ENCODE measurements at places on chromosomes 5 and 9.

- DNase-seq = no peak
These were observed 16.7 kb upstream of the NEURL1B start for GRCh38 chr5:172624083-172624995.

GRCh38 chr5:68708842-68709170 lies 385.0 kb upstream of the SLC30A5 start:
- no peak for DNase-seq

GRCh38 chr9:130304116-130304515 lies 38.6 kb downstream of the HMCN2 start:
- no peak for DNase-seq

- no peak for DNase-seq
These were observed 55.9 kb upstream of the SLCO6A1 start for GRCh38 chr5:102554728-102555127.

DNA sequence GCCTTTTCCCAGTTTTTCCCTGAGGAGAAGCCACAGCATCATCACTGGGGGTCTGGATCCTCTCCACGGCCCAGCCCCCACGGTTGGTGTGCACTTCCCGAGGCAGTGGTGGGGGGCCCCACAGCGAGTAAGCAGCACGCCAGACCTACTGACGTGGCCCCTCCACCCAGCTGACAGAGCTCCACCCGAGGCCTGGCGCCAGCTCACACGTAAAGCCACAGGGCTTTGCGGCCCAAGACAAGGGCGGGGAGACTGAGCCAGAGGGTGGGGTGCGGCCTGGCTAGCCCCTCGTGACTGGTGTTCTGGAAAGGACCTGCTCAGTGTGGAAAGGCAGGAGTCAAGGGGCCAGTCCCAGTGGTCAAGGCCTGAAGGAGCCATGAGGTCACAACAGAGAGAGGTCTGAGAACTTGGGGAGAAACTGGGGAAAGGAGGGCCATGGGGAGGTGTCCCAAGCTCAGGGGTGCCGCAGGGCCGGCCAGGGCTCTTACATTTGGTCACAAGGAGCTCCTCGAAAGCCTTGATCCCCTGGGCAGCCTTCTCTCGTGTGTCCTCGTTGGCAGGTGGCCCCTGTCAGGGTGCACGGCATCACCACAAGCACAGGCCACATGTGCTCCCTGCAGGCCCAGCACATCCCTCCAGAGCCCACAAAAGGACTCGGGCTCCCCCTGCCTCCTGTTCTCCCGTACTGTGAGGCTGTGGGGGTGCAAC lies 5.5 kb downstream of the SNAPC4 start:
- DNase-seq = no peak

DNA sequence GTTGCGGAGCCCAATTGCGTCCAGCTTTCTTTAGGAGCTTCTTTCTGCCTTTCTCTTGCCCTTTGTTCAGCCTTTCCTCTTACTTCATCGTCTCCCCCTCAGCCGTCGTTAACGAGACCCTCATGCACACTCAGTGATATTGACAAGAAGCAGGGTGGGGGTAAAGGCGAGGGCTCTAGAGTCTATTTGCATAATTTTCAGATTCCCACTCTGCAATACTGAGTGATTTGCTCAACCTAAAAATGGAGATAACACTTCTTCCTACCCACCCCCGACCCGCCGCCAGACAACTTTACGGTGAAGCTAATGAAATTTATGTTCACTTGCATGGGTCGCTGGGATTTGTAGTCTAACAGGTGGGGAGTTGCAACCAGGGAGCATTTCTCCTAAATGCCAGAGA lies 1.3 kb upstream of the TBC1D2 start:
- DNase-seq = no peak

DNA sequence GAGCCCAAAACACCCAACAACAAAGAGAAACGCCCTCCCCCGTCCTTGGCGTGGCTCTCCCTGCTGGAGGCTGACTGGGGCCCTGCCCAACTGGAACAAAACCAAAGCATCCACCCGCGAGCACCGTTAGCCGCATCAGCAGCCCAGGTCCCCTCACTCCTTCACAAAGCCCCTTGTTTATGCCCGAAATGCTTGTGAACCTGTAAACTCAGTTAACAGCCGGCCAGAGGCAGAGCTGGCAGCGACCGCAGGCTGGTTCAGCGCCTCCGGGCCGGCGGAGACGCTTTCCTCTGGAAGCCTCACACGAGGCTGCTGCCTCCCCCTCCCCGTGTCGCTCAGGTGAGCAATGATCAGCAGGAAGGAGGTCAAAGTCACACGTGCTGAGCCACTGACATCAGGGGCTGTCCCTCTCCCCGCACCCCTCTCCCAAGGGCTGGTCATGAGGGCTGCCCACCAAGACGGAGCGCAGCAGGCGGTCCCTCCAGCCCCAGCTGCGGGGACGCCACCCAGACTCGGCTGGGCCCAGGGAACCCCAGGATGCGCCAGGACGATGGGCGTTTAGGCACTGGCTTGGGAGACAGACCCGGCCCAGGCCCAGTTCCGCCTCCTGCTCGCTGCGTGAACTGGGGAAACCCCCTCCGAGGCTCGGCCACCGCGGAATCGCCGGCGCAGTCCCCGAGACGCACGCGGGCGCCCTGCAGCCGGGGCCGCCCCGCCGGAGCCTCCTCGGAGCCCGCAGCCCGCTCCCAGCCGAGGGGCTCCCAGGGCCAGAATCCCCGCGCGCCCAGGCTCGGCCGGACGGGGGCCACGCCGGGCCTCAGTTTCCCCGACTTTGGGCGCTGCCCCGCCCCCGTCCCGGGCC lies 563 bp downstream of the SNAPC4 start:
- no peak for DNase-seq

DNA sequence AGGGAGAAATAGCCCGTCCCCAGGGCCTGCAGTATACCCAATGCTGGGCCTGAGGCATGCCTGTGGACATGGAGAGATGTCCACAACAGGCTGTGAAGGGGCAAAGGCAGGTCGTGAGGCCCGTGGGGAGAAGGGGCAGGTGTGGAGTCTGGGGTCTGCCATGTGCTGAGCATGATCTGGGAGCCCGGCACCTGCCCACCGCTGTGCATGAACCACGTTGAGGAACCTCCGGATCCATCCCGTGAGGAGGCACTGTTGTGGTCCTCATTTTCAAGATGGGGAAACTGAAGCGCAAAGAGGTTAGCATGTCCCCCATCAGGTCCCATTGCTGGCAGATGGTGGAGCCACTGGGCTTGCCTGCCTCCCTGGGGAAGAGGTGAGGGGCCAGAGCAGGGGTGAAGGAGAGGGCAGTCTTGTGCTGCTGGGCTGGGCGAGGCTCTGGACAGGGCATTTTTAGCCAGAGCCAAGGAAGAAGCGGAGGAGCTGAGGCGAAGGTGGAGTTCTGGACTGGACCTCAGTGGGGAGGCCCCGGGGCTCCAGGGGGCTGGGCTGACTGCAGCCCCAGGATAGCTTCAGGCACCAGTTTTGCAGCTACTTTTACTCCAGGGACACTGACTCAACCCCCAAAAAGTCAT lies 46.5 kb downstream of the LRSAM1 start:
- DNase-seq = no peak

- DNase-seq = no peak
These were observed 58.1 kb upstream of the ABCA1 start for GRCh38 chr9:104986096-104986495.

- DNase-seq = no peak
These were observed 266.8 kb downstream of the MTRR start for GRCh38 chr5:8135742-8136141.

GRCh38 chr9:27529316-27530278 lies at the start of gene MOB3B:
MOB3B (minus strand) TSS chr9:27529814; CDS start chr9:27455550, 74,264 bp downstream.
- peak; percentile 67 for DNase-seq

- no peak for DNase-seq
These were observed 353.6 kb downstream of the DEPDC1B start for GRCh38 chr5:60346393-60346792.

Data from amygdala (tissue), 56 donors.